ENCODE measurements at places on chromosomes 12 and 14. TPM values are rescaled to one million over a fixed set of nuclear protein-coding genes. Genes with fewer than 3 reads are reported as not detected.

SLC24A4 gene
- total RNA-seq: not detected

KRT78 gene
- total RNA-seq: not detected

RNF31 gene
- total RNA-seq: 70.5 TPM

SERPINA12 gene
- total RNA-seq: not detected

TARBP2 gene
- total RNA-seq: 32.6 TPM

ERP27 gene
- total RNA-seq: not detected

CD4 gene
- total RNA-seq: 1.5 TPM

PMCH gene
- total RNA-seq: not detected

HVCN1 gene
- not detected for total RNA-seq

PLA2G1B gene
- total RNA-seq: not detected

Measured in transverse colon (tissue), 4 donors.